Mucosa of descending colon (tissue), 3 donors: ENCODE measurements at places on chromosomes 11 and 22. TPM values are rescaled to one million over a fixed set of nuclear protein-coding genes. Genes with fewer than 3 reads are reported as not detected.

GRCh38 chr22:25364736-25365241 is 145.3 kb downstream of the CRYBB2 start:
- peak; percentile 78 for DNase-seq

Gene FAM83F
- 35.0 TPM for total RNA-seq

Gene MUC2
- total RNA-seq = 1,246 TPM

DNA sequence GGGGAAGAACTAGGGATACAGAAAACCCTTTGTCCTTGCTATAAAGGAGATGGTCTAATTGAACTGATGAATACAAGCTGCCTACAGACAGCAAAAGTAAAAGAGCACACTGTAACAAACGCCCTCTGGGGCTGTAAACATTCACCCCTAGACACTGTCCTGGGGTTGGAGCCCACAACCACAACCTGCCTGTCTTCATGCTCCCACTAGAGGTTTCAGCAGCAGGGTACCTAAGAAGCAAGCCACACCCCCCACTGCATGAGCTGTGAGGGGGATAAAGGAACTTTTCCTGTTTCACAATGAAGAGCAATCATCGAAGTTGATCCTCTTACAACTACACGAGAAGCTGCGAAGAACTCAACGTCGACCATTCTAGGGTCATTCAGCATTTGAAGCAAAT is 90.5 kb upstream of the LUZP2 start:
- no peak for DNase-seq

DNA sequence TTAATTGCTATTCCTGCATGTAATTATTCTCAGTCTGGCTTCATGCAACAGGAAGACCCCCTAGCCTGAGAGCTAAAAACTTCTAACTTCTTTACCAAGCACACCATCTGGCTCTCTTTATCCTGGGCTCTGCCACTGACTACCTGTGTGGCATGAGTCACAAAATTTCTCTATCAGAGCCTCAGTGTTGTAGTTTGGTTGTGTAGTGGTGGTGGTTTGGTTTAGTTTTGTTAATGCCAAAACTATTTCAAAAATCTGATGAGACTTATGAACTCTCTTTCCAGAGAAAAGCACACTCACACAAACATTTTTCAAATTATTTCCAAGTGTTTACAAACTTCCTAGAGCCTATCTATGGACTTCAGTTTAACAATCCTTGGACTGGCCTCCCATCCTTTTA is 7.5 kb upstream of the IL17RA start:
- no peak for DNase-seq

Gene AGBL2
- total RNA-seq = 3.1 TPM
